PC-3 (cell line): ENCODE measurements at places on chromosomes 4 and X. TPM values are rescaled to one million over a fixed set of nuclear protein-coding genes. Genes with fewer than 3 reads are reported as not detected.

PAQR3 gene
- 10.7 and 16.9 TPM in 2 replicates for total RNA-seq

MGARP gene
- total RNA-seq, result 0.33 TPM in 1 of 2 replicates, not detected in the other

GRCh38 chr4:30903502-30904214 is 183.5 kb downstream of the PCDH7 start:
- DNase-seq, result peak; percentile 12

- DNase-seq, result no peak
Measured at GRCh38 chr4:39505581-39505980, 21.7 kb downstream of the UGDH start.

DNA sequence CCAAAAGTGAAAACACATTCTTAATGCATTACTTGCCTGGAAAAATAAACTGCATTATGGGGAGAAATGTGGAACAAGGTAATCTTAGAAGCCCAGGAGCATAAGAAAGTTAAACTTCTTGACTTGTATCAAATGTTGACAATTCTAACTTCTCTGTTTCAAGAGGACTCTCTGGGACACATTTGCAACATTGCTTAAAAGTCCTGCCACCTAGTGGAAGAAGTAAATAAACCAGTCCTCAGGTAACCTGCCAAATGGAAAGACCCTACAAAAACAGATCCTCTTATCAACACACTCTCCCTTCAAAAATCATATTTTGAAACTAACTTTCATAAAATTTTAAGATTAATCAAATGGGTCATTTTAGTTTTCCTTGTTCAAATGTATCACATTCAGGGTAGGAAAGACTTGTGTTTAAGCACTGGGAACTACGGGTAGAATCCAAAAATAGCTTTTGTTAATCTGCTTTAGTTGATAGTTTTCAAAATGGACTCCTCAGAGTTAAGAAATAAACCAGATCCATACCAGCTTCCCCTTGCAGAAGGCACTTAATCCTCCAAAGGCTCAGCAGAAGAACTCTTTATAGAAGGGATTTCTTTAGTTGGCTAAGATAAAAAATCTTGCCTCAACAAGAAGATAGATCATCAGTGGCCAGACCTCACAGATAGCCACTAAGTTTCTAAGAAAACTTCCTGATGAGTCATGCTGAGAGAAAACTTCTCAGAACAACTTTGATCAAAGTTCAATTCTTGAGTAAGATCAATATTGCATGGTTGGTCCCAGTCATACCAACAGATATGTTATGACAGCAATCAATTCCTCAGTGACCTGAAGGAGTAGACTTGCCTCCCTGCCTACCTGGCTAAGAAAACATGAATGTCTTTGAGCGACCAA is 141.7 kb downstream of the HHIP start:
- peak; percentile 62 for DNase-seq

DNA sequence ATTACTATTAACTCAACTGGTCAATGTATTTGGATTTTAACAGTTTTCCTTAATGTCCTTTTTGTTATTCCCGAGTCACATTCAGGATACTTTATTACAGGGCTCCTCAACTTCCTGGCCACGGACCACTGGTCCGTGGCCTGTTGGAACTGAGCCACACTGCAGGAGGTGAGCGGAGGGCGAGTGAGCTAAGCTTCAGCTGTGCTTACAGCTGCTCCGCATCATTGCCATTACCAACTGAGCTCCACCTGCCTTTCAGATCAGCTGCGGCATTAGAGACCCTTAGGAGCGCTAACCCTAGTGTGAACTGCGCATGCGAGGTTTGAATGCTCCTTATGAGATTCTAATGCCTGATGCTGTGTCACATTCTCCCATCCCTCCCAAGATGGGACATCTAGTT is 591.7 kb downstream of the CCSER1 start:
- no peak for DNase-seq

GRCh38 chr4:90603540-90603939 is 476.3 kb downstream of the CCSER1 start:
- no peak for DNase-seq

- peak; percentile 36 for DNase-seq
Measured at GRCh38 chr4:10077483-10078335, 38.9 kb downstream of the WDR1 start.

DNA sequence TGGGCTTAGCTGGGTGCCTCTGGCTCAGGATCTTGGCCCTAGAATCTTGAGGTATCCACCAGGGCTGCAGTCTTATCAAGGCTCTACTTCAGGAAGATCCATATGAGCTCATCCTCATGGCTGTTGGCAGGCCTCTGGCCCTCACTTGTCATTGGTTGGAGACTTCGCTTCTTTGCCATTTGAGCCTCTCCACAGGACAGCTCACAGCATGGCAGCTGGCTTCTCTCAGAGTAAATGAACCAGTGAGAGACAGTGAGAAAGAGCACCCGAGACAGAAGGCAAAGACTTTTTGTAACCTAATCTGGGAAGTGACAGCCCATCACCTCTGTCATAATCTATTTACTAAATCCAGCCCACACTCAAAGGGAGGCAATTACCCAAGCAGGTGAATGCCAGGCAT is 236.8 kb downstream of the GPAT3 start:
- no peak for DNase-seq

DNA sequence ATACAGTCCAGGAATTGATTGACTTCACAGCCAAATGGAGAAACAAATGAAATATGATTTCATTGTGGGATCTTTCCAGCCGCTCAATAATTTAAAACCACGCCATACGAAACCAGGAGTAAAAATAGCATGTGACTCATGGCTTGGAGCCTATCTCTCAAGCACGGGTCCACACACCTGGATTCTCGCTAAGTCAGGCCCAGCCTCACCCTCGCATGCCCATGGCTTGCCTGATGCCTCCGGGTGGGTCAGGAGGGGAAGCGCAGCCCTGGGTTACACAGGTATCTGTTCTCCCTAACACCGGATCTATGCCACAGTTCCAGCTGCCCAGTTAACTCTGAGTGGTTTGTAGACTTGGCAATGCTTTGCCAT is 5.6 kb upstream of the ABLIM2 start:
- no peak for DNase-seq

- peak; percentile 94 for DNase-seq
Measured at GRCh38 chr4:24657768-24658617, 73.6 kb upstream of the DHX15 start.
